ENCODE measurements at places on chromosomes 7 and 10.

DNA sequence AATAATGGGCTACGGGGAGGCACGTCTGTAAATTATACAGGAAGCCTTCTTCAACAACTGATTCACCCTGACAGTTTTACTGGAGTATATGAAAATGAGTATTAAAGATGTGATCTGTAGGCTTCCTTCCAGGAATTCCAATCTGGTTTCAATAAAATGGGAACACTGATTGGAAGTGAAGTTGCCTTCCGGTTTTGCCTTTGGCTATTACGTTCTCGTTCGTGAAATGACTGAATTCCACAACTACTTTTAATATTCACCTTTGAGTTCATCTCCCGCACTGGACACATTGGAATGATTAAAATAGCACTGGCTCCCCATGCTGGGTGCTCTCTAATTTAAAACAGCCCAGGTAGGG is 350.1 kb upstream of the MKI67 start:
- H3K4me1 ChIP-seq, result no peaks in the 10 kb centered on the region
- H3K27ac ChIP-seq, result no peak overlapping the region
- no peak for DNase-seq

DNA sequence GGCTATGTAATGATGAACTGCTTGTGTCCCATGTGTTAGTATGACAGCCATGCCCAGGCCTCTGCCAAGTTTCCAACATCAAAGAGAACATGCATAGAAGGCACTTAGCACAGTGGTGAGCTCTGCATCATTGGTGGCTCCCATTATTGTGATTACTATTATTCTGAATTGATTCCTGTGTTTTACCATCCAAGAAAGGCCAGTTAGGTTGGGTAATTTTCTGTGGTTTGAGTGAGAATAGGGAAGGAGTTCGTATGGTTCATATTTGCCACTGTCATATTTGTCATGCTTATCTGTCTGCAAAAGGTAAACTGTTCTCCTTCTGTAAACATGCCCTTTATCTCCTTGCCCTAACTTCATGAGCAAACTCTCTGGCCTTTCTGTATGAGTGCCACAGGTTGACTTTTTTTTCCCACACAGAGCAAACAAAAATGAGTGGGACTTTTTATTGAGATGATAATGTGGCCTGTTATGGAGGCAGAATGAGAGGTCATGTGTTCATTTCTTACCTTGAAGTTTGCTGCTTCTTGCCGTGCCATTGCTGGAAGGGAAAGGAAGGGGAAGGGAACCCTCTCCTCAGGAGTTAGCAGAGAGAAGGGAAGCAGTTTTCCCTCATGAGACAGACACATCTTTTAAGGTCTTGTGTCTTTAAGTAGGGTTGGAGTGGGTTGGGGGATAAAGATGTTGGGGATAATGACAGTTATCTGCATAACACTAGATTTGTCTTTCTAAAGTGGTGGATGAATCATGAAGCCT is 301.9 kb downstream of the LRMDA start:
- no peaks in the 10 kb centered on the region for H3K27me3 ChIP-seq
- no peak overlapping the region for H3K4me3 ChIP-seq
- no peak overlapping the region for H3K27ac ChIP-seq
- DNase-seq, result no peak
- no peaks in the 10 kb centered on the region for H3K36me3 ChIP-seq

DNA sequence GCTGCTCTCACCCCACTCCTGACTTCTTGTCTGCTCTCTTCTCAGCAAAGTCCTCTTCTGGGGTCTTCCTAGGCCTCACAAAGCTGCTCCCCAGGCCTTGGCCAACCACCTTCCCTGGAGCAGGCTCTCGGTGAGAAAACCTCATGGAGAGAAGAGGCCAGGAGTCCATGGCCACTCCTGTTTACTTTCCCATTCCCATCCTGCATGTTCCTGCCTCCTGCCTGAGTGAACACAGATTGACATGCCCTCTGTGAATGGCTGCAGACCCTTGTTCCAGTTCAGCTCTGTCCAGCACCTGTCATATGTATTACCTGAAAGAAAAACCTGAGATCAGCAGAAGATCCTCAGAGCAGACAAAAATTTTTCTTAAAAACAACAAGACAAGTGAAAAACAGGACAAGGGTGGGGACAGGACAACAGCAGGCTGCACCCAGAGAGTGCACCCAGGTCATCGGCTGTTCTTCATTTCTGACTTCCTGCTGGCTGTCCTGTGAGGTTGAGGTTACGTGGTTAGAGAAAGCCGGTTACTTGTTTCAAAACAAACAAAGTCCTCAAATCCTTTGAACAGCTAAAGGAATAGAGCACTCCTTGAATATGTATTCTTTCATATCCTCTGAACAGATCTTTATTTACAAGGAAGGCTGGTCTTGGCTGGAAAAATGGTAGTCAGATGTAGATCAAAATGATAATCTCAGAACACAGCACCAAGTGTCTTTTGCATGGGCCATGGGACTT is 34.0 kb upstream of the DLD start:
- no peaks in the 10 kb centered on the region for H3K36me3 ChIP-seq
- peak overlapping the region; percentile 14 for H3K4me3 ChIP-seq
- H3K4me1 ChIP-seq, result peaks cover 32% of the 10 kb centered on the region
- peak; percentile 13 for DNase-seq
- peak overlapping the region; percentile 44 for H3K27ac ChIP-seq

DNA sequence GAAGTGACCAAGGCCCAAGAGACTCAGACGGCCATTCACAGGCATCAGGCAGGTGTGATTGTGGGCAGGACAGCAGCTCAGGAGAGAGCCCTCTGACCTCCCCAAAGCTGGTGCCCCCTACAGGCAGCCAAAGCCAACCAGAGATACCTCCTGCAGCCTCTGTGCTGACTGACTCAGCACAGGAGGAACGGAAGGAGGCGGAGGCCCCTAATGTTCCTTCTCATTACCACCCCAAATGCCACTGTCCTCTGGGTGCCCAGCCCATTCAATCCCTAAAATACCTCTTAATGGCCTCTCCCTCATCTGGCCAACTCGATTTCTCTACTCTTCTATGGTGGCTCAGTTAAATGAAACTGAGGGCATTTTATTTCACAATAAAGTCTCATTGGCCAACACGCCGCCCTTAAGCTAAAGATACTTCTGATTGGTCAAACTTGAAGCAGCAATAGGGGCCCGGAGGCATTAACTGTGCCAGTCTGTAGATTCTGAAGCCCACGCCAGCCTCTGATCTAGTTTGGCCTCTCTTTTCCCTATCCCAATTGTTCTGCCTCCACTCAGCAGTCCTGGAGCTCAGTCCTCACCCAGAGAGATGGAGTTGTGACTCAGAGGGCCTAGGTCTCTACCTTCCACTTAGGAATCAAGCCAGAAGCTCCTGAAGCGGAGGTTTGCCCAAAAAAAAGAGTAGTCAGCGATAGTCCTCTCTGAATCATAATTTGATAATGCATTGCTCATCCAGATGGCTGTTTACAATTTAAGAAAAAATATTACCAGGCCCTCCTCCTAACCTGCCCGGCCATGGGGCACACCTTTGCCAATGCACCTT is 1.2 kb downstream of the CYREN start:
- H3K27ac ChIP-seq, result peak overlapping the region; percentile 96
- no peaks in the 10 kb centered on the region for H3K27me3 ChIP-seq
- H3K4me1 ChIP-seq, result peaks cover 13% of the 10 kb centered on the region
- H3K4me3 ChIP-seq, result peak overlapping the region; percentile 75

GRCh38 chr10:86961481-86962091 is 3.2 kb downstream of the SNCG start:
- no peak overlapping the region for H3K4me3 ChIP-seq
- no peak for DNase-seq
- no peak overlapping the region for H3K27ac ChIP-seq
- no peaks in the 10 kb centered on the region for H3K36me3 ChIP-seq

DNA sequence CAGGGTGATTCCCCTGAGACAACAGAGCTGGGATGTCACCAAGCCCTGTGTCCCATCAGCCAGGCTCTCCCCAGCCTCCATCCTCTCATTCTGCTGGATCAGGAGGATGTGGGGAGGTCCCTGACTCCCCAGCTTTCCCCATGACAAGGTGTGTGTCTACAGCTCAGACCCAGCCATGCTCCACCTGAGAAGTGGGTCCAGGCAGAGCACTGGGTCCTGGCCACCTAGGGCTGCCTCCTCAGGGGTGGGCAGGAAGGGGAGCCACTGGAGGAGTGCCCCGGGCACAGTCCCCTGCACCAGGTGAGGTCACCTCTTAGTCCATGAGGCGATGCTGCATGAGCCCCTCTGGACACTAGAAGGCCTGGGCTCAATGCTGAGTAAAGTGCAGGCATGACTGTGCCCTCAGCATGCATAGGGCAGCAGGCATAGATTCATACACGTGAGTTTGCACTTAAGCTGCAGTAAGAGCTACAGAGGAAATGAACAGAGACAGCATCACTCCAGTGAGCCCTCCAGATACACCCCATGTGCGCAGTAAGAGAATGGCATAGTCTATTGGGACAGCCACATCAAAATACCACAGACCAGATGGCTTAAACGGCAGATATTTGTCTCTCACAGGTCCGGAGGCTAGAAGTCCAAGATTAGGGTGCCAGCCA is 48.3 kb downstream of the ALOX5 start:
- peaks cover 57% of the 10 kb centered on the region for H3K4me1 ChIP-seq
- no peaks in the 10 kb centered on the region for H3K27me3 ChIP-seq
- H3K27ac ChIP-seq, result peak overlapping the region; percentile 86
- no peak for DNase-seq
- H3K4me3 ChIP-seq, result no peak overlapping the region

GRCh38 chr10:31125789-31126188 is 94.1 kb upstream of the ZNF438 start:
- H3K27me3 ChIP-seq, result no peaks in the 10 kb centered on the region
- DNase-seq, result no peak
- H3K4me1 ChIP-seq, result no peaks in the 10 kb centered on the region

- H3K4me3 ChIP-seq, result no peak overlapping the region
- no peaks in the 10 kb centered on the region for H3K36me3 ChIP-seq
- no peaks in the 10 kb centered on the region for H3K27me3 ChIP-seq
- no peaks in the 10 kb centered on the region for H3K4me1 ChIP-seq
- DNase-seq, result no peak
Measured at GRCh38 chr10:101310529-101311184, 43.3 kb upstream of the BTRC start.

- H3K4me1 ChIP-seq, result no peaks in the 10 kb centered on the region
- no peak for DNase-seq
- no peak overlapping the region for H3K4me3 ChIP-seq
- H3K36me3 ChIP-seq, result no peaks in the 10 kb centered on the region
- H3K27me3 ChIP-seq, result no peaks in the 10 kb centered on the region
Measured at GRCh38 chr7:111697771-111698170, 135.5 kb upstream of the IMMP2L start.

- no peaks in the 10 kb centered on the region for H3K4me1 ChIP-seq
- H3K36me3 ChIP-seq, result no peaks in the 10 kb centered on the region
- no peak overlapping the region for H3K4me3 ChIP-seq
- no peak for DNase-seq
- no peak overlapping the region for H3K27ac ChIP-seq
Measured at GRCh38 chr10:61503051-61503450, 49.9 kb upstream of the TMEM26 start.

- H3K4me1 ChIP-seq, result no peaks in the 10 kb centered on the region
- H3K4me3 ChIP-seq, result no peak overlapping the region
- DNase-seq, result peak; percentile 23
- H3K36me3 ChIP-seq, result no peaks in the 10 kb centered on the region
- H3K27me3 ChIP-seq, result no peaks in the 10 kb centered on the region
Measured at GRCh38 chr10:84264611-84265141, 19.8 kb downstream of the RGR start.

DNA sequence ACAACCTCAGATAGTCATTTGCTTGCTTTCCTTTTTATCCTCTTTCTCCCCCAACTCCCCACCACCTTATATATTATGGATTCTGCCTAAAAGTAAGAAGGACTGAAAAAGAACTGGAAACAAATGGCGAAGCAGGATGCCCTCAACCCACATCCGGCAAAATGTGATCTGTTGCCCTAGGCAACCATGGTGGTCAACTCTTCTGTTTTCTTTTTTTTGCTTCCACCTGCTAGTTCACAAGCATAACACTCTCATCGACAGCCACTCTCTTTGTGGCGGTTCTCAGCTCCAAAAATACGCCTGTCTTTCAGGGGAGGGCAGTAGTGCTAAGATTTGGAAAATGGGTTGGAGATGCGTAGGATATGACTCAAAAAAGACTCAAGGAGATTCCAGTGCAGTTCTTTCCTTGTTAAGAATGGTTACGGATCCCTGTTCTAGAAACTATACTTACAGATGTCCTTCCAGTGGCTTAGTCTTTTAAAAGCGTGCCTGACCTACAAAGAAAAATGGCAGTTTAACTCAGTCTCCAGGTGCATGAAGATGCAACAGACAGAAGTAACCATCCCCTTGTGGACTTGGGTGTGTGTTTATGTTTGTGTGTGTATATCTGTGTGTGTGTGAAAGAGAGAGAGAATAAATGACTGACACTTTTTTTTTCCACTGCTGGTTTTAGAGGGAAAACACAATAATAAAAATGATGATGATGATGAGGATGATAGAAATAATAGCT is 10.7 kb downstream of the APBB1IP start:
- peaks cover 3% of the 10 kb centered on the region for H3K36me3 ChIP-seq
- H3K27me3 ChIP-seq, result no peaks in the 10 kb centered on the region
- peak overlapping the region; percentile 76 for H3K27ac ChIP-seq
- H3K4me1 ChIP-seq, result peaks cover 51% of the 10 kb centered on the region

DNA sequence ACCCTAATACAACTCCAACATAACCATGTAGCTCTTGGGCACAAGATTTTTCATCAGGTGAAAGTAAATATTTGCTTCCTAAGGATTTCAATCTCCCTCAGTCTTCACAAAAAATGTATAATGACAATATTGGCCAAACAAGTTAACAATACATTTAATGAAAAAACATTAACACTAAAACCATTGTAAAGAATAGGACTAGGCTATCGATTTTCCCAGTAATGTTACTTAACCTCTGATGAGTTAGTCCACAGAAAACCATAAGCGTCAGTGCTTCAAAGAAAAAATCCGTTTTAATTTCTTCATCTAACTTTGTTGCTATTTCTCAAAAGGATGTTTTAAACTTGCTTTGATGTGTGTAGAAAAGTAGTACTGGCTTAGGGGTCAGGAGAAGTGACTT is 1.2 kb downstream of the ZNF33B start:
- DNase-seq, result no peak
- H3K4me1 ChIP-seq, result peaks cover 12% of the 10 kb centered on the region
- no peak overlapping the region for H3K27ac ChIP-seq
- H3K27me3 ChIP-seq, result no peaks in the 10 kb centered on the region

GRCh38 chr7:78130446-78131215 is 332.1 kb downstream of the PHTF2 start:
- H3K36me3 ChIP-seq, result no peaks in the 10 kb centered on the region
- H3K27me3 ChIP-seq, result no peaks in the 10 kb centered on the region
- no peak overlapping the region for H3K27ac ChIP-seq
- H3K4me3 ChIP-seq, result no peak overlapping the region
- DNase-seq, result no peak

GRCh38 chr10:118570591-118570990 is 24.9 kb downstream of the PRLHR start:
- no peak overlapping the region for H3K4me3 ChIP-seq
- DNase-seq, result no peak
- H3K4me1 ChIP-seq, result peaks cover 3% of the 10 kb centered on the region
